Progenitor cell of endocrine pancreas (in vitro differentiated cells): ENCODE measurements at places on chromosomes 12 and 14.

- DNase-seq = no peak
Measured at GRCh38 chr14:61452452-61452851, 131.1 kb downstream of the PRKCH start.

DNA sequence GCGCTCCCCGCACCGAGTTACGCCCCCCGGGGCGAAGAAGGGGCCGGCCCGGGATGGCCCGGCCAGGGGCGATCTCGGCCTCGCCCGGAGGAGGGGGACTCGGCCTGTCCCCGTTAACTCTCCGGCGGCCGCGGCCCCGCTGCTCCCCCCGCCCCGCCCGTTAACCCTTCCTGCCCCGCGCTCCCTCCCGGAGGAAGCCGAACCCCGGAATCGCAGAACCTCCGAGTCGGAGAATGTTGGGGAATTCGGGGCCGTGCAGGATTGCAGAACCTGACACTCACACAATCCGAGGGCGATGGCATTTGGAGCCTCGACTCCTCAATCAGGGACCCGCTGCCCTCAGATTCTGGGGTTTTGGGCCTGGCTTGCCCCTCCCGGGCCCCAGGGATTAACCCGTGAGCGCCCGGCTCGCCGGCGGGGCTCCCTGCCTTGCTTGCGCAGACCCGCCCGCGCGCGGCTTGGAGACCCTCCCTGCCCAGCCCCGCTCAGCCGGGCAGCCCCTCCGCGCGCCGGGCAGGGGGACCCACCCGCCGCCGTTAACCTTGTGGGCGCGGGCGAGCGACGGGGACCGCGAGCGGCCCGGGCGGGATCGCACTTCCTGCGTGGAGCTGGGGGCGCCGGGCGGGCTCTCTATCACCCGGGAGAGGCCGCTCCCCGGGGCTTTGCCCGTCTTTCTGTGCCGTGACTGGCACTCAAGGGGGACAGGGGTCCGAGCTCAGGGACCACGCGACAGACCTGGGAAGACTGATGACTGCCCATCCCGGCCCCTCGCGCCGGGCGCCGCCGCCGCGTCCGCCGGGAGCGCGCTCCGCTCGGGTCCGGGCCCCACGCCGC lies 18.8 kb downstream of the BEGAIN start:
- no peak for DNase-seq

DNA sequence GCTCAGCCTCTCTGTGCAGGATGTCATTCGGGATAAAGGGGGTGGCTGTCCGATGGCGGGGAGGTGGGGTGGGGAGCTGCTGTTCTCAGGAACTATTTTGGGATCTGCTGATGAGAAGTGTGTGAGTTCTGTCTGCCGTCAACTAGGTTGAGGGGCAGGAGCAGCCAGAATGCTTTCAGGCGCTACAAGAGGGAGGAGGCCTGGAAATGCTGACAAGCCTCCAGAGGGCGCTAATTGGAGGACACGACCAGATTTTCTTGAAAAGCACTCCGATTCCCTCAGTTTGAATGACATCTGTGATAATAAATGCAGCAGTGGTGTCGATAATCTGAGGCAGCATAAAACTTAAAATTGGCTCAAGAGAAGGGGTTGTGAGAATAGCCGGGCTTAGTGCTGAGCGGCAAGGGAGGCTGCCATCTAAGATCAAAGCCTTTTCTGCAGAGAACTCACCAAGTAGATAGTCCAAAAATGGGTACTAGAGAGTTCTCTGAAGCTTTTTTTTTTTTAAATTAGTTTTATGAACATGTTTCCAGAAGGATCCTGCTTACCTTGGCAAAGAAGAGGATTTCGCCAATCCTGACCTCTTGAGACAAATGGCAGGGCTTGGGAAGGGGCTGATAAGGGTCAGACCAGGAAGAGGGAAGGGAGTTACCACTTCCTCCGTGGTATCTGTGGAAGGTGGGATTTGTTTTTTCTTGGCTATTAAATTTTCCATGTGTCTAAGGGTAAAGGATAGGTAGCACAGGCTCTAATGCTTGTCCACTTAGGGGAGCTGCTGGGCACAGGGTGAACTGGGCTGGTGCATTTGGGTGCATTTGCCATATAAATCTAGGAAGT lies 94.4 kb downstream of the CRACR2A start:
- peak; percentile 34 for DNase-seq

DNA sequence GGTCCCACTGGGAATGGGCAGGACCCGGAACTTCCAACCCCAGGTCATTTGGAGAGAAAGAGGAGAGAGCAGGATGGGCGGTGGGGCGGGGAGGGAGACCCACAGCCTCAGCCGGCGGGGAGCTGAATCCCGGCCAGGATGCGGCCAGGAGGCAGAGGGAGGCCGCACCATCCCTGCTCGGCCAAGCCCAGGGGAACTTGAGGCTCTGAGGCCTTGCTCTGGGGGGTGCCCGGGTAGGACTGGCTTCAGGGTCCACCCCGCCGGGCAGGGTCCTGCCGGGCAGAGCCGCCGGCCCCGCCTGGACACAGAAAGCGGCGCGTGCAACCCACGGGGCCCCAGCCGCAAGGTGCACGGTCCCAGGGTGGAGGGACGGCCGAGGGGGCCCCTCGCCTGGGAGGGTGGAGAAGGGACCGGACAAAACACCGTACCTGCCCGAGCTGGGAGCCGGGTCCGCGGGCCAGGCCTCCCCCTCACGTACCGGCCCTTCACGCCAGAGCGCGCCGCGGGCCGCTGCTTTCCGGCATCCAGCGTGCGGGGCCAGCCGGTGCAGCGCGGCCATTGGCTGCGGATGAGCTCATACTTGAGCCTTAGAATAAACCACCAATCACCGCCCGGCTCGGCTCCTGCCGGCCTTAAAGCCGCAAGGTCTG lies at the start of gene RPS6KL1:
Gene RPS6KL1 (minus strand): TSS at position 509 of the 650 bp plus-strand sequence. CDS start 1,719 bp downstream, outside the sequence.
- peak; percentile 60 for DNase-seq

GRCh38 chr12:107418981-107419380 lies 266.6 kb upstream of the PWP1 start:
- DNase-seq = no peak

DNA sequence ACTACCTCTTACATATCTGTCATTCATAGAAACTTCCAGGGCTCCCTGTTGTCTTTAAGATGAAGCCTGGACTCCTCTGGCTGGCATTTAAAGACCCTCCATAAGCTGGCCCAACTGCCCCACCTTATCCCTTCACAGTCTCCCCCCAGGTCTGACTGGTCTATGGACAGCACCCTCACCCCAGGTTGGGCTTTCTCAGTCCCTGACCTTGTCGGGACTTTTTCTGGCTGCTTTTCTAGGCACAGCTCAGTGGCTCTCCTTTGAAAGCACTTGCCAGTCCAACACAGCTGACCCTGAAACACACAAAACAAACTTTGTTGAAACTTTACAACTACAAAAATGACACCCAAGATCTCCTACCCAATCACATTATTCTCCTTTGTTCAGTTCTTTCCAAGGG lies 13.9 kb upstream of the MYH7 start:
- no peak for DNase-seq

- no peak for DNase-seq
Measured at GRCh38 chr12:132452596-132453350, 37.2 kb upstream of the FBRSL1 start.

- no peak for DNase-seq
Measured at GRCh38 chr12:68831751-68832503, 23.9 kb downstream of the MDM2 start.

DNA sequence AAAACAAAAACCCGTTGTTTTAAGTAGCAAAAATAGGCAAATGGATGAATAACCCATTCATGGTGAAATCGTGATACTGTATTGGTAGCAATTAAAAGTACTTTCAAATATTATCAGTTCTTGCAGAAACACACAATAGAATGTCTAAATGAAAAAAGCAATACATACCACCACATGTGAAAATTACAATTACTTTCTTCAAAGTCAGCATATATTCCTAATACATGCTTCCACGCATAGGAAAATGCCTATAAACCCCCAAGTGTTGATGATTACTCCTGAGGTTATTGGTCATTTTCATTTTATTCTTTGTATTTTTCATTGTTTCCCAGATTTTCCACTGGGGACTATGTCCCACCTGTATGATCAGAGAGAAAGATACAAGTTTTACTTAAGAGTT lies 15.2 kb downstream of the DDX55 start:
- no peak for DNase-seq

GRCh38 chr12:100395811-100396210 lies 38.9 kb downstream of the SLC17A8 start:
- no peak for DNase-seq
